ENCODE measurements at places on chromosomes 2 and 18.
A peak's percentile ranks its signal among the peaks of the same experiment; 100 is the strongest.

- no peak for DNase-seq
- no peak overlapping the region for H3K4me3 ChIP-seq
- H3K27ac ChIP-seq: no peak overlapping the region
Measured at GRCh38 chr2:128593879-128594650, 275.4 kb upstream of the HS6ST1 start.

- no peak for DNase-seq
- H3K36me3 ChIP-seq: no peaks in the 10 kb centered on the region
- H3K27me3 ChIP-seq: no peaks in the 10 kb centered on the region
- H3K27ac ChIP-seq: no peak overlapping the region
- H3K4me1 ChIP-seq: peaks cover 8% of the 10 kb centered on the region
Measured at GRCh38 chr2:29744976-29745375, 176.4 kb downstream of the ALK start.

GRCh38 chr2:50645346-50645745 lies 386.6 kb downstream of the NRXN1 start:
- no peaks in the 10 kb centered on the region for H3K36me3 ChIP-seq
- H3K27me3 ChIP-seq: no peaks in the 10 kb centered on the region
- DNase-seq: no peak
- no peak overlapping the region for H3K27ac ChIP-seq
- no peaks in the 10 kb centered on the region for H3K4me1 ChIP-seq
- no peak overlapping the region for H3K4me3 ChIP-seq

GRCh38 chr2:156323754-156324153 lies 8.8 kb downstream of the NR4A2 start:
- H3K36me3 ChIP-seq: peaks cover 61% of the 10 kb centered on the region
- H3K27me3 ChIP-seq: peaks cover 51% of the 10 kb centered on the region
- no peak overlapping the region for H3K4me3 ChIP-seq

GRCh38 chr2:174776675-174777074 lies 12.4 kb upstream of the CHRNA1 start:
- no peak overlapping the region for H3K27ac ChIP-seq
- H3K27me3 ChIP-seq: no peaks in the 10 kb centered on the region
- H3K4me3 ChIP-seq: no peak overlapping the region
- peaks cover 59% of the 10 kb centered on the region for H3K4me1 ChIP-seq
- no peak for DNase-seq

DNA sequence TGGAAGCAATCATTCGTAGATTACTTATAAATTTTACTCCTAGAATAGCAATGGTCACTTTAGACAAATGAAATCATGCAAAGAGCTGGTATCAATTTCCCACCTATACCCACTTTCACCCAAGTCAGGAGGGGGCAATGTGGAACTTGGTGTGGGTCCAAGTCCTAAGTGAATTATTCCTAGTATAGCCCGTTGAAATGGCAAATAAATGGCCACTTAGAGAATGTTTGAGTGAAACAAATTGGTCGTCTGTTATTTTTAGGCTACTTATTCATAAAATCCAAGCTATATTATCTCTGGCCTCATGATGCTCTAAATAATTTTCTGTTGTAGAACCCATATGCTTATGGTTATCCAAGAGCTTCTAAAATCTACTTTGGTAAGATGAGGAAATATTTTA lies 98.1 kb downstream of the MYO3B start:
- no peaks in the 10 kb centered on the region for H3K36me3 ChIP-seq
- H3K4me3 ChIP-seq: no peak overlapping the region
- H3K4me1 ChIP-seq: no peaks in the 10 kb centered on the region
- peaks cover 6% of the 10 kb centered on the region for H3K27me3 ChIP-seq
- no peak for DNase-seq

DNA sequence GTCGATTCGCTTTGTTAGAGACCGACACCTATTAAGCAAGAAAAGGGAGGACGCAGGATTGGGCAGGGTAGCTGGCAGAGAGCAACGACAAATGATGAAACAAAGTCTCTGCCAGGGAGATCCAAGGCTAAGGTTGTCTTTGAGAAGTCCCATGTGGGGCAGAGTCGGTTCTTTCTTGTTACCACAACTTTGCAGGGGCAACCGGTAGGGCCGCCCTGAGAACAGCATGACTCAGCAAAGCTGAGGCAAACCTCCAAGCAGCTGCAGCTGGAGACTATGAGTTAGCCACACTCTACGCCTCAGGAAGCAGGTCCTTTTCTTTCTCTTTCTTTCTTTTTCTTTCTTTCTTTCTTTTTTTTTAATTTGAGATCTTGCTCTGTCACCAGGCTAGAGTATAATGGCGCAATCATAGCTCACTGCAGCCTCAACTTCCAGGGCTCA lies 452.3 kb upstream of the ID2 start:
- peak overlapping the region; percentile 36 for H3K27ac ChIP-seq
- peaks cover 17% of the 10 kb centered on the region for H3K4me1 ChIP-seq
- H3K36me3 ChIP-seq: peaks cover 3% of the 10 kb centered on the region
- peak; percentile 46 for DNase-seq
- peak overlapping the region; percentile 33 for H3K4me3 ChIP-seq

DNA sequence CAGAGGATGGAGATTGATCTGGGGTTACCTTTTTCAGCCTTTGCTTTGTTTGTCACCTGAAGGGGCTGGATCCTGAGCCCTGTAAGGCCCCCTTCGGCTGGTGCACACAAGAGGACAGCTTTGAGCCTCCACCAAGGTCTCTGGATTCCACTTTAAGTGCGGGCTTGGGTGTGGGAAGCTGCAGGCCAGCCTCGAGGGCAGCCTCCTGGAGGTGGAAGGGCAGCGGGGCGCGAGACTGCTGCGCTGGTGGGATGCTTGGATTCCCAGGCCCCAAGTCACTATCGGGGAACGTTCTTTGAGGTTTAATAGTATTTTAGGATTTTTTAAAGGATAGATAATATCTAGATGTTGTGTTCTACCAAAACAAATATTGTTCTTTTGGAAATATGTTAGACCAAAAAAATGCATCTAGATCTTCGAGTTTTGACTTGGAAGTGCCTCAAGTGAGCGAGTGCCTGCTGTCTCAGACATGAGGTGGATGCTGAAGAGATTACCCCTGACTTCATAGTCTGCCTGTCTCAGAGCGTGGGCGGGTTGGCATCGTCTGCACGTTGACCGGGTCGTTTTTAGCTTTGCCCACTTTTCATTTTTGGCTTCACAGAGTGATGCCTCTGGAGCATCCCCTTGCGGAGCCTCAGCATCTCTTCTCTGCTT lies 113.8 kb downstream of the AGAP1 start:
- H3K27me3 ChIP-seq: no peaks in the 10 kb centered on the region
- H3K4me1 ChIP-seq: no peaks in the 10 kb centered on the region
- H3K36me3 ChIP-seq: peaks cover 3% of the 10 kb centered on the region
- no peak overlapping the region for H3K4me3 ChIP-seq

DNA sequence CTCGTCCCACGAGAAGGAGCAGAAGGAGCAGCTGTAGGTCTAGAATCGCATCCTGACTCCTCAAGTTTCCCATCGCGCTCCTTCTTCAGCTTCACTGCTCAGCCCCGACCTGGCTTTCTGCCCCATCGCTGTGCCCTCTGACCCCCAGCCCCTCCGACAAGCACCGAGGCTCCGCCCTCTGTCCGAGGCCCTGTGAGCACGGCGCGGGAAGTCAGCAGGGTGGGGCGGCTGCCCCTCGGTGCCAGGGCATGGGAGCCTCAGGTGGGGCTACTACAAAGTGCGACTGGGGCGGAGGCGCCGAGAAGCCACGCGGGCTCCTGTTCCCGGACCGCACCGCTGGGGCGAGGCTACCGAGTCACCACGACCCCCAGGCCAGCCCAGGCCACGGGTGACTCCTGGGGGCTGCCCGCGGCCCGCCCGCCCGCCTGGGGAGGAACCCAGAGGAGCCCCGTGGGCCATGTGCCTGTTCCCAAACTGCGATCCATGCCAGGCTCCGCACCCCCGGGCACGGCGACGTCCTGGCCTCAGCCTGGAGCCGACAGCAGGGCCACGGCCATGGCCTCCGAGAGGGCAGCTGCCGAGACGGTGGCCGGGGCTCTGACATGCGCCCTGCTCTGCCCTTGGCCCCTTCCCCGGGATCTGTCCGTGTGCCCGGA lies 36.6 kb upstream of the ID2 start:
- no peaks in the 10 kb centered on the region for H3K27me3 ChIP-seq
- H3K36me3 ChIP-seq: no peaks in the 10 kb centered on the region

DNA sequence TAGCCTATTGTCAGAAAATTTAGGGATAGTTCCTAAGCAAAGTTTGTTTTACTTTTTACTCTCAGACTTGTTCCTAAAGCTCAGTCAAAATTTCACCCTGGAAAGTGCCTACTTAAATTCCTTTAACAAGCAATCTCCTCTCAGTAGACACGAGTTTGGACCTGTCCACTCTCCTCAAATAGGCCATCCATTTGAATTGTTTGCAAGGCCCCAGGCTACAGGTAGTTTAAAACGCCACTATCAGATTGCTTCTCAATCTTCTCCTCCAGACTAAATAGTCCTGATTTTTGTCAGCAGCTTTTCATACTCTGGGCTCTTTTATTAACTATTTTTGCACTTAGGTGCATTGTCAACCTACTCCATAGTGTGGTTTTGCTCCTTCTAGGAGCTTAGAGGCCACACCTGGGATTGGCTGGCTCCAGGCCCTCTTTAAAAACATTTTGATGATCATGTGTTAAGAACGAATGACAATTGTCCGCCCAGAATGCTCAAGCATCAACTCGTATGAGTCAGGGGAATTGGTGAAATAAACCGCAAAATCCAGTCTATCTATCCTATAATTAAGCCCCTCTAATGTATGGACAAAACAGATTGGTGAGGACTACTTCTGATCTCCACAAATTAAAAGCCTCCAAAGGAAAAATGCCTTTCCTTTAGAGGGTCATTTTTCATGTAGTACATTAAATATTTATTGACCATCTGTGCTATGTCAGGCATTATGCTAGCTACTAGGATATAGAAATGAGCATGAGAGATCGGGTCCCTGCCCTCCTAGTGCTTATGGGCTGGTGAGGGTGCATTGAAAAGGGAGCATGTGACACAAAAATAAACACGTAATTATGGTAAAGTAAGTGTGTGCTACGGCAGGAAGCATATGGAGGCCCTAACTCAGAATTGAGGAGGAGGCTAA lies 333.8 kb upstream of the TNP1 start:
- no peaks in the 10 kb centered on the region for H3K36me3 ChIP-seq
- no peak overlapping the region for H3K27ac ChIP-seq
- no peak for DNase-seq
- H3K4me1 ChIP-seq: no peaks in the 10 kb centered on the region

GRCh38 chr2:35035883-35036282 lies 1319.7 kb upstream of the CRIM1 start:
- H3K4me3 ChIP-seq: no peak overlapping the region
- no peaks in the 10 kb centered on the region for H3K27me3 ChIP-seq
- no peak overlapping the region for H3K27ac ChIP-seq

All from activated naive CD8-positive, alpha-beta T cell treated with anti-CD3 and anti-CD28 coated beads, Interleukin-2, amount 50 U/mL, for 24 hours (primary cell).